ENCODE measurements at places on chromosomes 6 and 20.

DNA sequence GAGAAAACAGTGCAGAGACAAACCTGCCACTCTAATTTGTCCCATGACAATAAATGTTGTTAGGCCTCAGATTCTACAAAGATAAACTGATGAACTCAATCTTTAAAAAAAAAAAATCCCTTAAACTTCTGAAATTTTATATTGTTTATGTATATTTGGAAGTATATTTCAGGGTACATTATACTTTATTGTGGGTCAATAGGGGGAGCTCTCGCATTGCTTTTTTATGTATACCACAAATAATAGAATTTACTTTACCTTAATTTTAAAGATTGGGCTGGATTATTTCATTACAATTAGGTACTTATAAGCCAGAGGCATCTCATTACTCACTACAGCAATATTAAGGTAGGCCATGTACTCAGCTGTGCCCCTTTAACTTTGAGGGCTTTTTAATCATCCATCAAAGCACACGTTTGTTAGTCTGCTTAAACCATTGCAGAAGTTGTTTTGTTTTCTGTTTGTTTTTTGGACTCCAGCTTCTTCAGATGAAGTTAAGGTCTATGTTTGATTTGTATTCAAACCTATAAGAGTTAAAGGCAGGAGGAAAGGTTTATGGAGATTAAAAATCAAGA is 56.3 kb upstream of the EYA4 start:
- DNase-seq: no peak

- DNase-seq: no peak
Measured at GRCh38 chr6:91166271-91167046, 579.6 kb upstream of the MAP3K7 start.

DNA sequence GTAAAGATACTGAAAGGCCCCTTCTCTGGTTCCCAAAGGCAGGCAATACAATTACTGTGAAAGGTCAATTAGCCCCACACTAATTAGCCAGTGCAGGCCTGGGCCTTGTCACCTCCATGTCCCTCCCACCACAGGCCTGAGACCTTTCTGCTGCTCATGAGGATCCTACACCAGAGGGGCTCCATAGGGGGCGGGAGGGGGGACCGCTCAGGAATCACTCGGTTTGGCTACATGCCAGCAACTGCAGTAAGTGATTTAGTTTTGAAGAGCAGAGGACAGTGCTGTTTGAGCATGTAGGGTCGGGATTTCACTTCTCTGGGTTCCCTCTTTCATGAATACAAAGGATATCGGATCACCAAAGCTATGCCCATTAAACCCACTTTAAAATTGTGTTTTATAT is 455.6 kb downstream of the PRKN start:
- DNase-seq: no peak

GRCh38 chr6:137492289-137493217 is 1.6 kb downstream of the OLIG3 start:
- no peak for DNase-seq
